Transverse colon (tissue), 4 donors: ENCODE measurements at places on chromosomes 6 and 20.

DNA sequence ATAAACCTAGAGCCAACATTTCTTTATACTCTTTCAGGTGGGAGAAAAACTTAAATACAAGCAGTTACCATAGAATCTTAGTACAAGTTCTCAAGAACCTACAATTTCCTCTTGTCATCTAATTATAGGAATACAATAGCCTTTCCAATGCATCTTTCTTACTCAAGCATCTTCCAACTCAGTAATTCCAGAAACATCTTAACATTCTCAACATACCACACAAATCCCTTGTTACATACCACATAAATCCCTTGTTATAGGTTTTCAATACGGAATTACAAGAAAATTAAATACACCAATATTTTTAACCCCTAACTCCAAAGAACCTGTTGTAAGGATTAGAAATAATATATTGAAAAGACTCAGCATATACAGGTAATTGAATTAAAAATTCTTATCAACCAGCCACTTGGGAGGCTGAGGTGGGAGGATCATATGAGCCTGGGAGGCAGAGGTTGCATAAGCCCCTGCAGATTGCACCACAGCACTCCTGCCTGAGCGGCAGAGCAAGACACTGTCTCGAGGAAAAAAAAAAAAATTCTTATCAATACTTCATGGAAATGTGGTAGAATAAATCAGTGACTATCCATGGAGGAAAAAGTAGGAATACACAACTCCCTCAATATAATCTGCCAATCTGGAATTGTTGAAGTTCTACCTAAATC, 127.5 kb upstream of the CCDC28A start:
- DNase-seq, result no peak

- DNase-seq, result no peak
Observed at GRCh38 chr6:139883776-139884175, 509.3 kb upstream of the CITED2 start.

- DNase-seq, result no peak
Observed at GRCh38 chr20:49762940-49763766, 49.5 kb upstream of the B4GALT5 start.

- no peak for DNase-seq
Observed at GRCh38 chr6:121533321-121533841, 97.9 kb downstream of the GJA1 start.

DNA sequence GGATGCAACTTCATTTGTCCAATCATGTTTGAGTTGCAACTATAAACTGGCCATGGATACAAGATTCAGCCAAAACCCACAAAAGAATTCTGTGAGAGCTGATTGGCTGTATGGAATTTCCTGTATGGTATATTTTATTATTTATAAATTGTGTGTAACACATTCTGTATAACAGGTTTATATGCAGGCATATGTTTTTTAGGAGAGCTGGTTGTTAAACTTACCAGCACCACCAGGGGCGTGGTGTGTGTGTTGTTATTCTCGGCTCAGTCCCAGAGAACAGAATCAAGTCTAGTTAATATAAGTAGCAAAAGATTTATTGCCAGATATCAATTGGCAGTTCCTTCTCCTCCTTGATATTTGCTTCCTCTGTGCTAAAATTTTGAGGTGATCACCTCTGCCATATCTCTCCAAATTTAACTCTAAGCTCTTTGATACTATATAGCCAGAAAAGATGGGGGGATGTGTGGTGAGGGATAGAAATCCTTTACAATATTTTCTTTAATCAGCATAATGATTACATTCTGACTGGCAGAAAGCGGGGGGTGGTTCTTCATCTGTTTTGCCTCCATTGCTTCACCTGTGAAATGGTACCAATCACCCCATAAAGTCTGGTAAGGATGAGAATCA, 22.9 kb downstream of the CNBD2 start:
- peak; percentile 25 for DNase-seq

DNA sequence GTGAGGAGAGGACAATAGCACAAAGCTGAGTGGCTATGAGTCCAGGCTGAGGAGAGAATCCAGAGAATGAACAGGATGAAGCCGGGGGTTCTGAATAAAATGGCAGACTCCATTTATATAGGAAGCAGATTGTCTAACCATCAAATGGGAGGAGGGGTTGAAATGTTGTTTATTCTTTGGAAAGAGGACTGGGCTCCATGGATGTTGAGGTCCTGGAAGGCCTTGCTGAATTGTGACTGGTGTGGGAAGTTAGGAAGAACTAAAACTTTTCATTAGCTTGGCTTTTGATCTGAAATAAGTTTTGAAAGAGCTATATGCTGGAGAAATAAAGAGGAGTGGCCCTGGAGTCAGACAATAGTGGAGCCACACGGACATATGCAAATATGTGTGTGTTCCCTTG, 647.8 kb downstream of the RNF144B start:
- DNase-seq, result no peak

GRCh38 chr6:154251116-154251515, 105.5 kb downstream of the IPCEF1 start:
- DNase-seq, result no peak

GRCh38 chr20:25247518-25247955, 348 bp upstream of the PYGB start:
- DNase-seq, result peak; percentile 60

GRCh38 chr20:48012401-48012974, 227.2 kb upstream of the SULF2 start:
- no peak for DNase-seq

DNA sequence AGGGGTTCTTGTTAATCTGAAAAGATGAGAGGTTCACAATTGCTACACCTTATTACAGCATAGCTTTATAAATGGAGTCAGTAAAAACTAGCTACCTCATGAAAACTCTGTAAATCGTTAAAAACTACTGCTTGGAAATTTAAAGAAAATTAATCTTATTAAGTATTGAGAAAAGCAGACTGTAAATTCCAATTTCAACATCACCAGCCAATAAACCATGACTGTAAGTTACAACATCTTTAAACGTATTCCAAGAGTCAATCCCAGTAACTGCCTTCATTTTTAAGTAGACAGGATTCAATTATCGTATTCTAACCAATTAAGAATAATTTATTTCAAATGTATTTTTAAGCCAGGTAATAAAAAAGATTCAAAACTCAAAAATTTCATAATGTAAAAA, 70.3 kb downstream of the ATG5 start:
- DNase-seq, result no peak

DNA sequence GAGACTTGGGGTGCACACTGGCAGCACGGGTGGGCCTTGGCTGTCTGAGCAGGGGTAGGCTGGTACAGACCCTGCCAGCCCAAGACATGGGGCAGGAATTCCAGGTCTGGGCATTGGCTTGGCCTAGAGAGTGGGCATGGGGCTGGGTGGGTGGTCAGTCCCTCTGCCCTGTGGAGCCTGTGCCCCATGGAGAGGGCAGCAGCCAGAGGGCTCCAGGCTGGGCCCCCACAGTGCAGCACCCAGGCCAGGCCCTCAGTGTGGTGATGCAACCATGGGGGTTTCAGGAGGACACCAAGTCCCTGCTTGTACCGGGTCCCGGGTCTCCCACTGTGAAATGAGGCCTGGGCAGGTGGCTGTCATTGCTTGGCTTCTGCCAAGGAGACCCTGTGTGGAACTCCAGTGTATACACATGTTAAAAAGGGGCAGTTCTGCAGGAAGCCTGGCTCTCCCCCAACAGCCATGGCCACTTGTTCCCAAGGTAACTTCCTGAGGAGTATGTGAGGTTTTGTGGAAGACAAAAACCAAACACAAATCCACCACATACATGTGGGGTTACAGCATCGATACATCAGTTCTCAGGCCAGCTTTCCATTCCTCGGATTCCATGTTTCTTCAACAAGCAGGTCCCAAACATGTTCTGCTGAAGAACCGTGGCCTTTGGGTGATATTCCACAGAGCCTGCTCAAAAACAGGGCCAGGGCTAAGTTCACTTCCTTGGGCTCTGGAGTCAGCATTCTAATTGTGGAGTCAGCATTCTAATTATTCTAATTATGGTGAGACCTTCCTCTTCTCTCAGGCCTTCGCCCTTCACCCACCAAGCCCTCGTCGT, 77.3 kb downstream of the DACT2 start:
- no peak for DNase-seq

GRCh38 chr6:9875605-9876353, 539.1 kb downstream of the TFAP2A start:
- no peak for DNase-seq

DNA sequence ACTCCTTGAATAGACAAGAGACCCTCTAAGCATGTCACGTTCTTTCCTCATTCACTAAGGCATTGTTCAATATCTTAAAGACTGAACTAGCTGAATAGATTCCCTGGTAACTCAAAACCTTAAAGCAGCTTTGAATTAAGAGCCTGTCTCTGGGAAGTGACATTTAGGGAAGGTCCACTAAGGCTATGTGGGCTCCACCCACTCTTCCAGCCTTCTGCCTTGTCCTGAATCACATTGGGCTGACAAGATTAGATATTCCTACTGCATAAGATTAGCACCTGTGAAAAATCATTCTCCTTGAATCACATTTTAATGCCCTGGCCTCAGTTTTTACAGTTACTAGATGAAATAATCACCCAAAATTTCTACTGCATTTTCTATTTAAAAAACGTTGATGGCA, 36.3 kb downstream of the CLIC5 start:
- no peak for DNase-seq

GRCh38 chr6:100595456-100595855, 130.7 kb upstream of the SIM1 start:
- DNase-seq, result no peak

DNA sequence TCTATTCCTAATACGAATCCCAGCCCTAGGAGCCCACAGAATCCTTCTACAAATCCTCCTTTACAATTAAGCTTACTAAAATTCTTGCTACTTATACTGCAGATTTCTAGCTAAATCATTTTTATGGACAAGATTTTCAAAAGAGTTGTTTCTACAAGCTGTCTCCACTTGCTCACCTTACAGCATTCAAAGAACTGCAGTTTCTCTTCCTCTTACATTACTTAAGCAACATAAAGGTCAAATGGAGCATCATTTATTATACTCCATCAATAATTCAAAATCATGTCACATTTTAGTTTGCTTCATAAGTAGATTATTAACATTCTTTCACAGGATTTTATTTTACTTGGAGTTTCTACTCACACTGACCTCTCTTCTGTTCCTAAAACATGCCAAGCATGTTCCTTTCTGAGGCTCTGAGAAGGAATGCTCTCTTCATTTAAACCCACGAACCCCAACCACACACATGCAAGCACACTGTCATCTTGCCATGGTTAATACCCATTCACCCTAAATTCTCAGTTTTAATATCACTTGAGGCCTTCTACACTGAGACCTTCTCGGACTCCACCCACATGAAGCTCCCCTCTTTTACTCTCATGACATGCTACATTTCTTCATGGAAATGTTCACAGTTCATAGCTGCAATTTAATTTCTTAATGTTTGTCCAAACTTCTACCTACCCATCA, 388.2 kb downstream of the TBC1D32 start:
- no peak for DNase-seq

DNA sequence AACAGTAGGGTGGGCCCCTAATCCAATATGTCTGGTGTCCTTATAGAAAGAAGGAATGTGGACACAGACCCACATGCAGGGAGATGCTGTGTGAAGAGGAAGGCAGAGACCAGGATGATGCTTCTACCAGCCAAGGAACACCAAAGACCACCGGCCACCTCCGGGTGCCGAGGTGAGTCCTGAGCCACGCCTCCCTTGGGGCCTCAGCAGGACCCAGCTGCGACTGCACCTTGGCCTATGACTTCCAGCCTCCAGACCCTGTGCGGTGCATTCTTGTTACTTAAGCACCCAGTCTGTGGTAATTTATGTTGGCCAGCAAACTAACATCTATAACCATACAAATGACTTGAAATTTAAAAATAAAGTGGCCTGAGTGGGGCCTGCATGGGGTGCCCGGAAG, 79.5 kb upstream of the QKI start:
- no peak for DNase-seq

DNA sequence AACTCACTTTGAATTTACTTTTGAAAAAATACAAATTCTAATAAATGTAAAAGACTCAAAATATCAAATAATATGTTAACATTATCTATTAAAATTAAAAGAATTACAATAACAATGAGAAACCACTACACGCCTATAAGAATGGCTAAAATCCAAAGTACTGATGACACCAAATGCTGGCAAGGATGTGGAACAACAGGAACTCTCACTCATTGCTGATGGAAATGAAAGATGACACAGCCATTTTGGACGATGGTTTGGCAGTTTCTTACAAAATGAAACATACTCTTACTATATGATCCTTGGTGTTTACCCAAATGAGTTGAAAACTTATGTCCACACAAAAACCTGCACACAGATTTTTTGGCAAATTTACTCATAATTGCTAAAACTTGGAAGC, 15.6 kb upstream of the STX11 start:
- DNase-seq, result no peak

- DNase-seq, result no peak
Observed at GRCh38 chr20:49630396-49630951, 62.5 kb upstream of the PTGIS start.

DNA sequence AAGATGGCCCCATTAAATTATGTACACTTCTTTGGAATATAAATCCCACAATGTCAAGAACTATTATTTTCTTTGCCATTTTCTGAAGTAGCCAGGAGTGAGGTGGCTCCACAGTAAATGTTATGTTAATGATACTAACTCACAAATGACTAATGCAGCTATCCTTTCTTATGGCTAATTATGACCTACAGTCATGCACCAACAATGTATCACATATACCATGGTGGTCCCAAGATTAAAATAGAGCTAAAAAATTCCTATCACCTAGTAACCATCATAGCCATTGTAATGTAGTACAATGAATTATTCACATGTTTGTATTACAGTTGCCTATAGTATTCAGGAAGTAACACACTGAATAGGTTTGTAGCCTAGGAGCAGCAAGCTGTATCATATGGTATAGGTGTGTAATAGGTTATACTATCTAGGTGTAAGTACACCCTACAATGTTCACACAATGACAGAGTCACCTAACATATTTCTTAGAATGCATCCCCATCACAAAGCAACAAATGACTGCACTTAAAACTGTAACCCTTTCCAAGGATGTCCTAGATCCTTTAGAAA, 15.3 kb downstream of the ECHDC1 start:
- DNase-seq, result no peak

- no peak for DNase-seq
Observed at GRCh38 chr6:147467886-147468285, 40.6 kb upstream of the SAMD5 start.

DNA sequence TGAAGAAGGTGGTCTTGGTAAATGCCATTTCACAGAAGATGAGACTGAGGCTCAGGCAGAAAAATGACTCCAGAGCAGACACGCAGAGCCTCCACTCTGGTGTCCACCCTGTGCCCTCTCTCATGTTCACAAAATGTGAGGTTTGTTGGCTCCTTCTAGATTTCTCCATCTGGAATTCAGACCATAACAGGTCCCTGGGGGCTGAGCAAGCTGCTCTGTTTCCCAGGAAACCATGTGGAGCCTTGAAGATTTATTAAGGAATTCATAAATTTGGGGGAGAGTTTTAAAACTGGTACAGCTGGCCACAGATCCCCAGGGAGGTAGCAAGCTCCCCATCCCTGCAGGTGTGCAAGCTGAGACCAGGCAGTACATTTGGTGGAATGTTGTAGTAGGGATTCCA, 38.8 kb upstream of the SIRPA start:
- no peak for DNase-seq

DNA sequence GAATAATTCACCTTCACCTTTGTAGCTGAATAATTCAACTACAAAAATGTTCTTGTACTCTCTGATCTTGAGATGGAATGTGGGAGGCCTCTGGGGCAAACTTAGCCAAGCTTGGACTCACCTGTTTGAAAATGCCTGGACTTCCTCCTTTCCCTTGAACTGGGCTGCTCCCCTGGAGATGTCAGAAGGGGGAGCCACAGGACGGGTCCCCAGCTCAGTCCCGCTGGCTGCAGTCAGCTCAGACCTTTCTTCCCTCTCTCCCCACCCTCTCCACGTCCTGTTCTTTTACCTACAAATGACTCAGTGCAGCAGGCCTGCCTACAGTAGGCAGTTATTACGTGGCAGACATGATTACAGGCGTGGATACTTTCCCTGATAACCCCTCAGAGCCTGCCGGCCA, 131.5 kb upstream of the RALGAPA2 start:
- DNase-seq, result no peak
